ENCODE measurements at places on chromosomes 11 and 22.
A peak's percentile ranks its signal among the peaks of the same experiment; 100 is the strongest.

- DNase-seq: no peak
These were observed 2.8 kb upstream of the OR51M1 start for GRCh38 chr11:5380740-5381342.

DNA sequence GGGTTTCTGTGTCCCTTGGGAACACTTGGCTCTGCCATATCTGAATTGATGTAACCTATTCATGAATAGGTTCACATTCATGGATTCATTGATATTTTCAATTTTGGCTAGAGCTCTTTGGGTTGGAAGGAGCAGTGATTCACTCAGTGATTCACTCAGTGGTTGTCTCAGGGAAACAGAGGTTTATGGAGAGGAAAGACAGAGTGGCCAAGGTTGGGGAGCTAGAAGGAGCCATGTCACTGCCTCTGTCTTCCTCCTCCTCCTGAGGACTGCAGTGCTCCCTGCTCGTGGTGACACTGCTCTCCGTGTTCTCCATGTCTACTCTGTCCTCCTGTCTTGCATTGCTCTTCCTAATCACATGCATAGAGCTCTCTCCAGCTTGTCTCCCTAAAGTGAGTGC lies 17.4 kb downstream of the CEP164 start:
- DNase-seq: no peak

GRCh38 chr22:31107178-31107893 lies at the start of gene SELENOM:
Gene SELENOM, minus strand, starts transcription at chr22:31107568. Its CDS starts 63 bp downstream, at chr22:31107505.
- DNase-seq: peak; percentile 87

- DNase-seq: no peak
These were observed 2.9 kb downstream of the PKNOX2 start for GRCh38 chr11:125167292-125167953.

DNA sequence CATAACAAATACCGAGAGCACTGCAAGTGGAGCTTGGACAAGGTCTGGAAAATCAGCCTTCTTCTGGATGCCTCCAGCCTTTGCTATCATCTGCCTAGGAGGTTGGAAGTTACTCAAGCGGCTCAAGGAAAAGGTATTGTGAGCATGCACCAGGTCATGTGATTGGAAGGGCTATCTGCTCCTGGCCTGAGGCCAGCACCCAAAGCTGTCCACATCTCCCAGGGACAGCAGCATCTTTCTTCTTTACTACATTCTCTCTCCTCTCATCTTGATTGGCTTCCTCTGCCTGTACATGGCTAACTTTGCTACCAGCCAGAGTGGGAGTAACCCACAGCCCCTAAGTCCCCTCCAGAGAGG lies 44.2 kb upstream of the AMPD3 start:
- DNase-seq: no peak

DNA sequence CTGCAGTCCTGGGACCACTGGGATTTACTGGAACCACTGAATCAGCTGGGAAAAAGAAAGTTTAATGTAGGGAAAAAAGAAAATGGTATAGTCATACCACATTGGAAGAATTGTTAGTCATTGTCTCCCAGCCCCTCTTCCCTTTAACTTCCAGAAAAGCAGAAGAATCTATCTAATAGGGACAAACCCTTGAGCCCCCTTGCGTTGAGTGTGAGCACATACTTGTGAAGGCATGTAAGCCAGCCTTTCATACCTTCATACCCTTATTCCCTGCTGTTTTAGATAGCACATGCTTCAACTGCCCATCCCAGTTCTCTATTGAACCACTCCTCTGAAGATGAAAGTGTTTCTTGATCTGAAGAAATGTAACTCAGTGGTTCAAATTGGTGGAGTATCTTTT lies 6.6 kb downstream of the TREH start:
- no peak for DNase-seq

- DNase-seq: no peak
These were observed 13.8 kb downstream of the CARS1 start for GRCh38 chr11:3043315-3043871.

DNA sequence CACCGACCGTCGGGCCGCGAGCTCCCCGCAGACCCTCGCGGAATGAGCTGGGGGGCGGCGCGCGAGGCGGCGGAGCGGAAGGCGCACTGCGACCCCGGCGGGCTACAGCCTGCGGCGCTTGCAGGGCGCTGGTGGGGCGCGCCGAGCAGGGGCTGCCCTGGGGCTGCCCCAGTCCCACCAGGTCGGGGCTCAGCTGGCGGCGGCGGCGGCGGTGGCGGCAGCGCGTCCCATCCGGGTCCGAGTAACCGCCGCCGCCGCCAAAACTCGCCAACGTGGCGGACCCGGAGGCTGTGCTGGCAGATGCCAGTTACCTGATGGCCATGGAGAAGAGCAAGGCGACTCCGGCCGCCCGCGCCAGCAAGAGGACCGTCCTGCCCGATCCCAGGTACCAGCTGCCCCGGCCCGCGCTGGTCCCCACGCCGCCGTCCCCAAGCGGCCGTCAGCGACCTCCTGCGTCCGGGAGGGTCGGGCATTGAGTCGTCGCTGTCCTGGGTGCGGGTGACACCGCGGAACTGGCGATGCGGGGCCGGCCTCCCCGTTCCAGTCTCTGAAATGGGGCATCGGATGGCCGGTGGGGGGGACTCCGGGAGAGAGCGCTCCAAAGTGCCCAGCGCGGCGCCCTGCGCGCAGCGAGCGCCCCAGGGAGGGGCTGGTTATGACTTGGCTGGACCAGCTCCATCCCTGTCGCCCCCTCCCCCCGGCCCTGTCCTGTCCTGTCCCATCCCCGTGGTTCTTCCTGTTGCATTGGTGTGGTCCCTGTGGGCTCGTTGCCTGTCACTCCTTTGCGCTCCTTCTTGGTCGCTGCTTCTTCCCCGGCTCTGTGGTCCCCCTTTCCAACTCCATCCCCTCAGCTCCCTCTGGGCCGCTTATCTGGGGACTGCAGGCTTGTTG lies 63.5 kb downstream of the CRYBB2 start:
- DNase-seq: no peak

DNA sequence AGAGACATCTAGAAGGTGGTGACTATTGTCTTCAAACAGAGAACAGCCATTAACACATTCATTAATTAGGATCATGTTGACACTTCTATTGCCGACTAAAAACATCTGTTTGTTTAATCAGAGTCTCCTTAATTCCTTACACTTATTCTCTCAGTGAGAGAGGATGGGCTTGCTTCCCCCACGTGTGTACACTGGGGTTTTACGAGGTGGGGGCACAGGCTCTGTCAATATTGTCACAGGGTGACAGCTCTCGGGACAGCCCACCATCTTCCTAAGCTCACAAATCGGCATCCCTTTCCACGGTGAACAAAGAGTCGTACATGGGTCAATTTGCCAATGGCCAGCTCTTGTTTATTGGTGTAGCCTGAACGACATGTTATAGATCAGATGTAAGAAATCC lies 413.2 kb downstream of the MIAT start:
- no peak for DNase-seq

DNA sequence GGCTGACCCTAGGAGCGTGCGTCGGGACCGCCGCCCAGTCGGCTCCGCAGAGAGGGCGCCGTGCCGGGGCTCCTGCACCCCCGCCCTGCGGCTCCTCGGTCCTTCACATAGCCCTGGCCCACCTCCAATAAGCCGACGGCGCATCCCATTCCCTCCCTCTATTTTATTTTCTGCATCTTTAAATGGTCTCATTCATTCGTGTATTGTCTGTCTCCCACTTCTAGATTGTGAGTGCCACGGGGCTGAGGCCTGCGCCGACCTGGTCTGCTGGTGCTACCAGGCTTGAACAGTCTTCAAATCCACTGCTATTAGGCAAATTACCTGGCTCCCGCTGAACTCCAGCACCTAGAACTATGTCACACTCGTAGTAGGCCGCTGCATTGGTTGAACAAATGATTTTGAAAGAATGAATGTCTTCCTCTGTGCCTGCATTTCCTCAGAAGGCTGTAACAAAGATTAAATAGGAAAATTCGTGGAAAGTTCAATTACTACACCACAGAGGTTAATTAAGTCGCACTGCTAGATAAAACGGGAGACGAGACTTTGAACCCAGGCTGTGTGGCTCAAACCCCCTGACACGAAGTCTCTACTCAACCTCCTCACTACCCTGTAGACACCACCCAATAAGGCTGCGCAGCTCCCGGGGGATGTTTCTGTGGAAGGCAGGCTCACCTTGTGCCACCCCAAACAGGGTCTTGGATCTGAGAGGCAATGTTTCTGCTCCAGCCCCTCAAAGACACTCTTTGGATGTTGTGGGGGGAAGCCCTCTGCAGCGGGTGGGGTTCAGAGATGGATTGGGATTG lies 1.2 kb upstream of the PPP1R14B start:
- no peak for DNase-seq

DNA sequence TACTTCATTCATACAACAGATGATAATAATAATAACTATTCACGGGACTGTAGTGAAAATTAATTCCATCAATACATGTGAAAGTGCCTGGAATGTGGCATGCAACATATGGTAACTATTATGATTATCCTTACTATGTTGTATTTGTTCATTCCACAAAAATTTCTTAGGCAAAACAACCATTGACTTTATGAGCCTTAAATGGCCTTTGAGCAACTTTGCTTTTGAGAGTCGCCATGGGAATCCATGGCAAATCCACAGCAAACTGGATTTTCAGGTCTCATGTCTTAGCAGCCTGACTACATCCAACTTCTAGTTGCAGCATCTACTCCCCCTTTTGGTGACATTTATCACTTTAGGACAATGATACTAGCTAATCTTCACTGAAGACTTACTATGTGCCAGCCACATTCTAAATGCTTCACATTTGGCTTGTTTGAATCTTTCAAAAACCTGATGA lies 56.8 kb downstream of the SLC1A2 start:
- DNase-seq: no peak

GRCh38 chr11:47434011-47434786 lies 8.0 kb upstream of the PSMC3 start:
- DNase-seq: no peak

GRCh38 chr11:35313066-35313759 lies 106.1 kb downstream of the SLC1A2 start:
- DNase-seq: no peak

DNA sequence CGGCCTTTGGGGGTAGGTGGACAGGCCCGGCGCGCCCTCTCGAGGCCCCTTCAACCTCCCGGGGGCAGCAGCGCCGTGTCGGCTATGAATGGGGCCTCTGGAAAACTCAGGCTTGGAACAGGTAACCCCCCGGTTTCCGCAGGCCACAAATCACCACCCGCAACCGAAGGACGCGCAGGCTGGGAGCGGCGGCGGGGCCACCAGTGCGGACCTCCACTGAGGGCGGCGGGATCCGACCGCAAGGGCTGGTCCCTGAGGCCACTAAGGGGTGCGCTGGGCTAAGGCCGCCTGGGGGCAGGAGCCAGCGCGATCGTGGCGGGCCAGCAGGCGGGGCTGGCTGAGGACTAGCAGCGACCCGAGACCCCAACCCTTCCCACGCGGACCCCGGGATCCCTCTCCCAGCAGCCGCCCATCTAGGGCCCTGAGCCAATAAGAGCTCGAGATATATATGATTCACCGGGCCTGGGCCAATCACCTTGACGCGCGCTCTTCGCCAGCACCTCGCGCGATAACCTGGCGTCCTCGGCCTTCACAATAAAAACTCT lies 609 bp upstream of the ATF4 start:
- peak; percentile 96 for DNase-seq

DNA sequence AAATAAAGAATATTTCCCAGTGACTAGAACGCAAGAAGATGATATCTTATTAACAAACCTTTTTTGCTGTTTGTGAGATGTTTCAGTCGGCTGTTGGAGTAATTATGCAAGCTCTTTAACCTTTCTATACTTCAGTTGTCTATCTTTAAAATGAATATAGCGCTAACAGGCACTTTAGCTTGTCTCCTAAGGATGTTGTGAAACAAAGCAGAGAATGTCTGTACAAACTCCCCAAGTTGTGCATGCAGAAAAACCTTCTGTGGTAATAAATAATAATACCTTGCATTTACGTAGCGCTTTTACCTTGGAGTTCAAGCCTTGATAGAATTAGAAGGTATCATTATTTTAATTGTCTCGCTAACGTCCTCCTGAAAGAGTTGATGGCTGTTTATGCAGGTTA lies 1.9 kb upstream of the KDM2A start:
- DNase-seq: no peak

- no peak for DNase-seq
These were observed 32.6 kb downstream of the USH1C start for GRCh38 chr11:17511571-17511970.

DNA sequence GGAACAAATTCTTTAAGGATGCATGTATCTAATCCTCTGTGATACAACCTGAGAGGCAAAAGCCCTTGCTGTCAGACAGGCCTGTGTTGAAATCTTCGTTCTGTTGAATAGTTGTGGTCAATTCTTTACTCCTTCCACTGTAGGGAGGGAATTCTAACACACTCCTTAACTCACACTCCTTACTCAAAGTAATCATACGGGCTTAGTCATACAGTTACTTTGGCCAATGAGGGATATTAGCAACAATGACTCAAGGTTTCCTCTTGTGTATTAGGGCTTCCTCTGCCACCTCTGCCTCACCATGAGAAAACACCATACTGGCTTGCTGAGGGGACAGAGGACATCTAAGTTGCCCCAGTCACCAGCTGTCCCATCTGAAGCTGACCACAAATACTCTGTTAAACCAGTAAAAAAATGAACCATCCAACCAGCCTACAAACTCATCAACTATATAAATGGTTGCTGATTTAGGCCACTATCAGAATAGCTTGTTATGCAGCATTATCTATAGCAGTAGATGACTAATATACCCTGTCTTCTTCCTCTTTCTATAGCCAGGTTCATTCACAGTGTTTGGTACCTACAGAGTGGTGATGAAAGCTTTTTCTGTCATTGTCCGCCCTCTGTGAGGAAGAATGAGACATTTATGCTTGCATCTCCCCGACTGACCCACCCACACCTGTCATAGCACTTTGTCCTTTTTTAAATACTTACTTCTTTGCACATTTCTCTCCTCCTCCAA lies 322.8 kb upstream of the SYN3 start:
- no peak for DNase-seq

- DNase-seq: no peak
These were observed 150.1 kb downstream of the MN1 start for GRCh38 chr22:27651486-27651885.

- DNase-seq: no peak
These were observed 3.1 kb upstream of the COMMD9 start for GRCh38 chr11:36292311-36292722.

DNA sequence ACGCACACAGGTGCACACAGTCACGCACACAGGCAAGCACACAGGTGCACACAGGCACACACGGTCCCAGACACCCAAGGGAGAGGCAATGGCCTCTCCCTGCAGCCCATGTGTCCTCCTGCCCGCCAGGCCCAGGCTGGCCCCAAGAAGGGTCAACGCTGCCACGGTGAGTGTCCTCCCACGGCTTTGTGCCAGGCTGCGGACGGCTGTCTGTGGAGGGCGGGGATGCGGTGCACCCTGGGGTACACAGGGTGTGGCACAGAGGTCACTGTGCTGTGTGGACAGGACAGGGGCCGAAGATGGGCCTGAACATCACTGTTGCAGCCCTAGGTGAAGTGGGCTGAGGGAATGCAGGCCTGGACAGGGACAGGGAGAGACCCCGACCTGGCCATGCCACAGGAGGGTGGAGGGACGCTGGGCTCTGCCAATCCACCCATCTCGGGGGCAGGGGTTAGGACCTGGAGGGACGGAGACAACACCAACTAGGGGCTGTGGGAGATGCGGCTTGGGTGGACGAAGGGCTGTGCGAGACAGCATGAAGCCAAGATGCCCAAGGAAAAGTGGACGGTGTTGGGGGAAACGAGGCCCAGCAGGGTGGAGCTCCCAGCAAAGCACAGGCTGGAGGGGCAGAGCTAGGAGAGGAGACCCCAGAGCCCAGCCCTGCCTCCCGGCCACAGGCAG lies 523.8 kb downstream of the BRD1 start:
- DNase-seq: no peak

All from urinary bladder (tissue), 4 donors.